ENCODE measurements at places on chromosomes 5 and 9.
A peak's percentile ranks its signal among the peaks of the same experiment; 100 is the strongest.

DNA sequence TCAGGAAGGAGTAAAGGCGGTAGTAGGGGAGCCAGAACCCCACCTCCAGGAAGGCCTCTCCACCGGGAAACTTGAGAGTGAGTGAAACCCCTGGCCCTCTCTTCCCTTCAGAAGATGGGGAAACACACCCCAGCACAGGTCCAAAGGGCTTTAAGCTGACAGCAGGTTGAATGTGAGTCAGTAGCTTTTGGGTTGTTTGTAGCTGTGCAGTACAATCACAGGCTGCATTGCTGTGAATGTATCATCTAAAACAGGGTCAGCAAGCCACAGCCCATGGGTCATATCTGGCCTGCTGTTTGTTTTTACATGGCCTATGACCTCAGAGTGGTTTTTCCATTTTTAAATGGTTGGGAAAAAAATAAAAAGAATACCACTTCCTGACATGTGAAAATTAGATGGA is 10.0 kb downstream of the OTULINL start:
- DNase-seq, result no peak

DNA sequence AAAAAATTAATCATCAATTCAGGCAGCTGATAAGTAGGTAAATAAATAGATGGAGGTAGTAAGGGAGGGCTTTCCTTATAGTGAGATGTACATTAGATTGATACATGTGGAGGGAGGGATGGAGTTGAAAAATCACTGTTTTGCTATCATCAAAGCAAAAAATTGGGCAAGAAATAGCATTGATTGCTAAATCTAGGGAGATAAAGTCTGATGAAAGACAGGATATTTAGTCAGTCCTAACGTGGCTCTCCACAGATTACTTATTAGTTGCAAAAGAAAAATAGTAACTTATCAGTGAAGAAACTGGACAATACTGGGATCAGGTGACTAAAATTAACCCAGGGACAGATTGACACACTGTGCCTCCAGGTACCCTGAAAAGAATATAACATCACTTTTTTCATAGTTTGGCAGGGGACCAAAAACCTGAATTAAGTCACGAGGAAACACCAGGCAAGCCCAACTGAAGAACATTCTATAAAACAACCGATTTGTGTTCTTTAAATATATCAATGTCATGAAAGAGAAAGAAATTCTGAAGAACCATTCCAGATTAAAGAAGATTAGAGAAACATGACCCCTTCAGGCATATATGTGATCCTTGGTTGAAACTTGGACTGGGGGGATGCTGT is 27.1 kb upstream of the GOLPH3 start:
- DNase-seq, result no peak

- no peak for DNase-seq
Observed at GRCh38 chr9:110451726-110452125, 114.1 kb upstream of the TXNDC8 start.

DNA sequence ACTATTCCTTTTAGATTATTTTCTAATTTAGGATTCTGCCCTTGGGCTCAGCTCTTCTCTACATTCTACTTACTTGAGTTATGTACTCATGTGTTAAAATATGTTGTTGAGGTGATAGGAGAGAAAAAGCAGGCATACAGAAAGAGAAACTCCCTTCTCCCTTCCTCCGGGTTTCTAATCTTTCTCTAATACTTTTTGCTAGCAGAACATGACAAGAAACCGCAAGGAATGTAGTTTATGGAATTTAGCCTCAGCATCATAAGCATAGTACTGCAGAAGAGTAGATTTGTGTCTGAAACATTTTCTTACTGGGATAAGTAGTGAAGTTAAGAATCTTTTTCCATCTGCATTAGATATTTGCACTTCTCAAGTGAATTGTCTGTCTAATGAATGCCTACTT is 139.5 kb upstream of the CYLC2 start:
- no peak for DNase-seq

DNA sequence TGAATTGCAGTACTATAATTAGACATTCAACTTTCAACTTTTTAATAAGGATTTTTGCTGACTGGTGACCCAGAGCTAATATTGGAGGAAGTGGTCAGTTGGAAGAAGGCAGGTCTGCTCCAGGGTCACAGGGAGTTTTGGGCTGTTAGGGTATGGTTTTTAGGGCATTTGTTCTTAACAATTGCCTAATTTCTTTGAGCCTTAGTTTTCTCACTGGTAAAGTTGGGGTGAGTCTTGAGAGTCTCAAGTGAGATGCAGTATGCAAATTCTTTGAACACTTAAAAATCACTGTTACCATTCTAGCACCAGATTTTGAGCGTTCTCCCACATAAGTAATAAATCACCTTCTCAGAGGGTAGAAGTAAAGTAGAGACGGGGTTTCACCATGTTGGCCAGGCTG is 50.9 kb downstream of the RMI1 start:
- no peak for DNase-seq

DNA sequence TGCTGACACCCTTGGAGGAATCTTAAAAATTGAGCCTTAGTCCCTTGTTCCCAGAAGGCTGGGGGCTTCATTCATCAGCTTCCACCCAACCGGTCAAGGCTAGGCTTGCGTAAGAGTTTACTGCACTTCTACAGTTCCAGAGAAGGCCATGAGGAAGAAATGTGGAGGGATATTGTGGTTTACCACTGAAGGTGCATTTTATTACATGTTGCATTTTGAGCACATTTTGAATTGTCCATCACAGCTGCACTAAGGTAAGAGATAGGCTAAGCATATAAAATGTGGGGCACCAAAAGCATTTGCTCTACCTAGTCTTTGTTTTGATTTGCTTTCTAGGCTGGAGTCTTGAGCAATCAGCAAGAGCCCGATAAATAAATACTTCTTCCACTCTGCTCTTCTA is 167.1 kb upstream of the PAPPA start:
- DNase-seq, result no peak

DNA sequence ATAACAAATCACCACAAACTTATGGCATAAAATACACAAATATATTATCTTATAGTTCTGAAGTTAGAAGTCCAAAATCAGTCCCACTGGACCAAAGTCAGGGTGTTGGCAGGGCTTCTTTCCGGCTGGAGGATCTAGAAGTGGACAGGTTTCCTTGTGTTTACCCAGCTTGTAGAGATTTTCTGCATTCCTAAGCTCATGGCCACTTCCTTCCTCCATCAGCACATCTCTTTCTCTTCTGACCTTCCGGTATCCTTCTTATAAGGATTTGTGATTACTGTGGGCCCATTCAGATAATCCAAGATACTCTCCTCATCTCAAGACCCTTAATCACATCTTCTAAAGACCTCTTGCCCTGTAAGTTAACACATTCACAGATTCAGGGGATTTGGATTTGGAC is 97.6 kb downstream of the RAB3C start:
- DNase-seq, result no peak

- peak; percentile 52 for DNase-seq
Observed at GRCh38 chr9:130707225-130707976, 13.8 kb downstream of the EXOSC2 start.

DNA sequence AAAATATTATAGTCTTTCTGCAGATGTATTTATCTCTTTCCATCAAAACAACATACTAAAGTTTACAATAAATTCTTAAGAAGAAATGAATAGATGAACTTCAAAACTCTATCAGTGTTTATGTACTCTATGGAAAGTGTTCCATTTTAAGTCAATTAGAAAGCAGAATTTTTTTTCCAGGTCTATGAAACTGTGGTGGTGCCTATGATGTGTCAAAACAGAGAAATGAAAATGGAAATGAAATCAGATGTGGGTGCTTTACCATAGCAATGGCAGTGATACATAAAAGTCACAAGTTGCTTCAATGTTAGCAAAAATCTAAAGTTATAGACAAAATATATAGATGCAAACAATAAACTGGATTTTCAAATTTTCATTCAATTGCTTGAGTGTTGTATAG is 97.3 kb downstream of the PTCH1 start:
- DNase-seq, result no peak

DNA sequence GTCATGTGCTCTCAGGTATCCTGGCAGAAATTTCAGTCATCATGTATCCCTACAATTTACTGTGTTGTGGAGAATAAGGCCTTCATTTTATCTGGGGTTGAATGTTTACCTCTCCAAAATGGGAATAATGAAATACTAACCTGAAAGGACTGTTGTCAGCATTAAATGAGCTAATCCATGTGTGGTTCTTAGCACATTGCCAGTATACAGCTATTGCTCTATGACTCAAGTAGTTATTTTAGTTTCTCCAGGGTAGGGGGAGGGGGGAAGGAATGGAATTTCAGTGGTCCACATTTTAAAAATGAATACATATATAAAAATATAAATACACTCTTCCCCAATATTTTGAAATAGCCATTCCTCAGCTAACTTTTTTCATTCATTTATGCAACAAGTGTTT is 3.5 kb downstream of the PAM start:
- peak; percentile 72 for DNase-seq

GRCh38 chr9:87535817-87536539 is 38.3 kb downstream of the DAPK1 start:
- DNase-seq, result no peak

DNA sequence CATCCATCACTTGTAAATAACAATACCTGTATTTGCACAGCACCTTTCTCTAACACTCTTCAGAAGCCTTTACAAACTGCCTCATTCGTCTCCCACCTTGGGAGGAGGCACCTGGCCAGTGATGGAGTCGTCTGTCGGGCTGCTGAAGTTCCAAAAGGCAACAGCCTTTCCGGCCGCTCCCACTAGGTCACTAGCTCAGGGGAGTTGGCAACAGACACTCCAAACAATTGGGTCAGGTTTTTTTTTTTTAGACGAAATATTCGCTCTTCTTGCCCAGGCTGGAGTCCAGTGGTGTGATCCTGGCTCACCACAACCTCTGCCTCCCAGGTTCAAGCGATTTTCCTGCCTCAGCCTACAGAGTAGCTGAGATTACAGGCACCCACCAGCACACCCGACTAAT is 4.0 kb downstream of the DAP start:
- DNase-seq, result no peak

- peak; percentile 20 for DNase-seq
Observed at GRCh38 chr5:126233256-126233655, 190.0 kb upstream of the GRAMD2B start.

DNA sequence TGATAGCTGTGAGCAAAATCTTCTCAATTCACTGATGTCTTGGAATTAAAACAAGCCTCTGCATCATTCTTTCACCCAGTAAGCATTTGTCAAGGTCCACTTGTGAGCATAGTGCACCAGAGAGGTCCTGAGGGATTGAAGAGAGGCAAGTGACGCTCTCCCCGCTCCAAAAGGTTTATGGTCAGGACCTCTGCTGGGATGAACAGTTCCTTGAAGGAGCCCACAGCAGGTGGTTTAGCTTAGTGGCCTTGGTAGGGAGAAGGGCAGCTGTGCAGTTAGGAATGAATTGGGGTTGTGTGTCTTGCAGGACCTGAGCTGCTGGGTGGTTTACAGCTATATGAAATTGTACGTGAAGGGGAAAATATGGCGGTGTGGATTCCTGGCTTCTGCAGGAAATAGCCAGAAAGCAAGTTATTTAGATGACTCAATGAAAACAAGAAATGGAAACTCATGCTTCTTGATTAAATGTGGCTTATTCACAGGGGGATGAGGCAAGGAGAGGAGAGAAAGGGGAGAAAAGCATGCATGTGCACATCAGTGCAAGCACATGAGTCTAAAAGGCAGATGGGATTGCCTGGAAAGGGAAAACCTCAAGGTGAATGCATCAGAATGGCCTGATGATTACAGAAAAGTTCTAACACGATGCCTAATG is 42.0 kb downstream of the SUB1 start:
- DNase-seq, result no peak

- no peak for DNase-seq
Observed at GRCh38 chr9:91146391-91147019, 215.2 kb downstream of the AUH start.

DNA sequence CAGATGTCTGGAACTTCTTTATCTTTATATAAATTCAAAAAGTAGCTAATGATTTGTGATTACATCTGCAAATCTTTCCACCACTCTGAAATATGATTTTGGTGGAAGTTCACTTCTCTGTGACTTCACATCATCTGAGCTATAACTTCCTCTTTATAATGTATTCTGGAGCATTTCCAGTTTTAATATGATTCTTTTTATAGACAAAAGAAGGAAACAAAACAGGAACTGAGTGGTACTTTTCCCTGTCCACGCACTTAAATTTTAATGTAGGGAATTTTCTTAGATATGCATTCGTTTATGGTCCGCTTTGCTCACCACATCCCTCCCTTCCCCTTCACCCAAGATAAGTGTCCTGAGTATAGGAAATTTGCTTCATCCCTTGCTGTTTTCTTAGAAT is 333.5 kb downstream of the CHSY3 start:
- no peak for DNase-seq

- no peak for DNase-seq
Observed at GRCh38 chr9:87682085-87682484, 43.8 kb upstream of the CTSL start.

GRCh38 chr9:133187561-133188005 is 21.5 kb downstream of the OBP2B start:
- no peak for DNase-seq

DNA sequence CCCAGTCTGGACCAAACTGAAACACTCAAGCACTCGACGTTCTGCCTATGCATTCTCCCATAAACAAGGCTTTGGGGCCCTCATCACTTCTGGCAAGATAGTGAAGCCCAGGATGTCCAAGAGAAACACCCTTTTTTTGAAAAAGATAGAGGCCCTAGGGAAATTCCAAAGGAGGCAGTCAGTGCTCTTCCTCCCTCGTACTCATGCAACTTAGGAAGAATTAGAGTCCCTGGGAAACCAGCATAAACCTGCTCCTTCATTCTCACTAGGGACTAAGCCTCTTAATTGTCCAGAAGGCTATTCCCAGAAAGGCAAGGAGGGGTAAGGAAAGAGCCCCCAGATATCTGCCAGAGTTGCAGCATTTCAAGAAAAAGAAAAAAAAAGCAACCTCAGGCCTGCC is 7.8 kb upstream of the RUSC2 start:
- DNase-seq, result no peak

GRCh38 chr9:134670851-134671281 is 29.3 kb downstream of the COL5A1 start:
- no peak for DNase-seq

DNA sequence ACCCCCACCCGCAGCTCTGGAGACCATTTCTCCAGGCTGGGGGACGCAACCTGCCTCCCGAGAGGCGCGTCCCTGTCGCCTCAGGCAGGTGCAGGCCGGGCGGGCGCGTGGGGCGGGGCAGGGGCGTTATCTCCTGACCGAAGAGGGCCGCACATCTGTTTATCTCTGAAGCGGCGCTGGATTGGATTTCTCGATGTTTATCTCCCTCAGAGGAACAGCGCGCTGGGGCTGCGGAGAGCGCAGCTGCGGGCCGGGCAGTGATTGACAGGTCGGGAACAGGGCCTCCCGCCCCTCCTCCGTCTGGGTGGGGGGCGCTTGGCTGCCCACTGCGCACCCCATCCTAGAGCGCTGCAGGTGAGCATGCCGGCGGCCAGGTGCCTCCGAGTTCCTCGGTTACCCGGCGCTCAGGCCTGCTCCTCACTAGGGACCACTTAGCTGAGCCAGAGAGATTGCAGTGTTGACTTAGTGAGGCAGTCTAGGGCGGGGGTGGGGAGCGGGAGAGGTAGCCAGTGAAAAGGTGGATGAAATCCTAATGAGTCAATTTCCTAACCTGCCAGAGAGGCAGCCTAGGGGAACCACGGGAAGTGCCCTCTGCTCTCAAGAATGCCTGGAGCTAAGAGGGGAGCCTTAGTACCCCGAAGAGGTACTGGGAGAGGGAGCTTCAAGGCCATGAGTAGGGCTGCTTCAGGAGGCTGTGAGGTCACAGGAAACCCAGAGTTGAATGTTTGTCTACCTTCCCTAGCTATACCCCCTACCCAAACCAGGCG is 39.6 kb upstream of the TIFAB start:
- DNase-seq, result no peak

Data from fibroblast of gingiva (primary cell).